ENCODE measurements at places on chromosomes 4 and X.
A peak's percentile ranks its signal among the peaks of the same experiment; 100 is the strongest.

GRCh38 chrX:41198410-41198809 is 113.2 kb downstream of the USP9X start:
- DNase-seq, result no peak

GRCh38 chr4:61918987-61919386 is 718.9 kb downstream of the ADGRL3 start:
- no peak for DNase-seq

GRCh38 chr4:101019313-101019712 is 328.0 kb downstream of the PPP3CA start:
- no peak for DNase-seq

DNA sequence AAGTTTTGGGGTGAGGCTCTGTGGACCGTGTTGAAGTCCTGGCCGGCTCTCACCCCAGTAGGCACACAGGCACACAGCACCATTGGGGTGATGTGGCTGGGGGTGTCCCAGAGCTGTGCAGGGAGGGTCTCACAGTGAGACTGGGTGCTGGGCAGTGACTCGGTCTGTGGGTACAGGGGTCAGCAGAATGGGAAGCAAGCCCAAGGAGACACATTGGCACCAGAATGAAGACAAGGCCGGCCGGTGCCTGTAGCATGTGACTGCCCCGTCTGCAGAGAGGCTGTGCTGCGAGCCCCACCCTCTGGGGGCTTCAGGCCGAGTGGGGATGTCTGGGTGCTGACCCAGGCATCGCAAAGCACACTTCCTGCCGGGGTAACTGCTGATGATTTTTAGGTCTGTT is 5.2 kb downstream of the MAEA start:
- no peak for DNase-seq

DNA sequence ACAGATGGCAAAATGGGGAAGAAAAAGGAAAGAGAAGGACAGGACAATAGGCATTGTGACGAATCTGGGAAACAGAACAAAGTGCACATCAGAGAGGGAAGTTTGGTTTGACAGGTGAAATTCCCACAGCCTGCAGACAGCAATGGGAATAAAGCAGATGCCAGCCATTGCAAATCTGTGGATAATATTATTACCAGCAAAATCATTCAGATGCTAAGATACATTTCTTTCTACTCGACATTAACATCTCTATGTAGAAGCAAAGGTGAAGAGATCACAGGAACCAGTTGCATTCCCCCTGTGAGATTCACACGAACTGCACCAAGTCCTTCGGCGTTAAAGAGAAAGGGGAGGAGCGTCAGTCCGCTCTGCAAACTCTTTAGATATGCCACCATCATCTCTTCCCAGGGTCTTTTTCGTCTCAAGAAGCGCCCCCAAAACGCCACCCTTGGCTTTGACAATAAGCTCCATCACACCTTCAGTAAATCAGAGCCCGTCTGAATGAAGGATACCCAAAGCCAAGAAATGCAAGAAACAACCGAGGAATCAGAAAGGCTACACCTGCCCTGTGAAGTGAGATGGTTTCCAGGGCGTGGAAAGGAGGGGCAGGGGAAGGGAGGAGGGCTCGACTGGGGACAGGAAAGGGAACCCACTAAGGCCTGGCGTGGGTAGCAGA is 1.9 kb downstream of the NEUROG2 start:
- DNase-seq, result no peak

DNA sequence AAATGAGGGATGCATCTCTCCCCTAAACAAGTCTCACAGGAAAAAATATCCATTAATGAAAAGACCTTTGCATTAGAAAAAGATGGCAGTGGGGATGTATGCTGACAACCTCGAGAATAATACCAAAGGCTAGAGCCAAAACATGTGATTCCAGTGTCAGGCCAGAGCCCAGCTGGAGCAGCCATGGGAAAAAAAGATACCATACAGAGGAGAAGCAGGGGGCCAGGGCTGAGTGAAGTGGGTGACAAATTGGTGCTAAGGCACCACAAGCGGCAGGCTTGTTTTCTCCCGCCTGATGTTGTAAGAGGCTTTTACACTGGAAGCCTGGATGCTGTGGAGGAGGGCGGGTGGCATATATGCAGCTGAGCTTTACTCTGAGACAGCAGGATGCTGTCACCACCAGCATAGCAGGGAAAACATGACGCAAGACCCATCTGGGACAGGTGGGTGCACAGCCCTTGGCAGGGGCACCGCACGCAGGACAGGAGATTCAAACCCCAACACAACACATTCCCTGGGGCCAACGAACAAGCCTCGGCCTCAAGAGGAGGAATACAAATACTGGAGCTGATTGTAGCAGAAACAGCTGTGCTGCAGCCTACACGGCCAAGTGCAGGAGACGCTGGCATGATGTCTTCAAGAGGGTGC is 91.9 kb downstream of the TSPAN5 start:
- DNase-seq, result peak; percentile 63

DNA sequence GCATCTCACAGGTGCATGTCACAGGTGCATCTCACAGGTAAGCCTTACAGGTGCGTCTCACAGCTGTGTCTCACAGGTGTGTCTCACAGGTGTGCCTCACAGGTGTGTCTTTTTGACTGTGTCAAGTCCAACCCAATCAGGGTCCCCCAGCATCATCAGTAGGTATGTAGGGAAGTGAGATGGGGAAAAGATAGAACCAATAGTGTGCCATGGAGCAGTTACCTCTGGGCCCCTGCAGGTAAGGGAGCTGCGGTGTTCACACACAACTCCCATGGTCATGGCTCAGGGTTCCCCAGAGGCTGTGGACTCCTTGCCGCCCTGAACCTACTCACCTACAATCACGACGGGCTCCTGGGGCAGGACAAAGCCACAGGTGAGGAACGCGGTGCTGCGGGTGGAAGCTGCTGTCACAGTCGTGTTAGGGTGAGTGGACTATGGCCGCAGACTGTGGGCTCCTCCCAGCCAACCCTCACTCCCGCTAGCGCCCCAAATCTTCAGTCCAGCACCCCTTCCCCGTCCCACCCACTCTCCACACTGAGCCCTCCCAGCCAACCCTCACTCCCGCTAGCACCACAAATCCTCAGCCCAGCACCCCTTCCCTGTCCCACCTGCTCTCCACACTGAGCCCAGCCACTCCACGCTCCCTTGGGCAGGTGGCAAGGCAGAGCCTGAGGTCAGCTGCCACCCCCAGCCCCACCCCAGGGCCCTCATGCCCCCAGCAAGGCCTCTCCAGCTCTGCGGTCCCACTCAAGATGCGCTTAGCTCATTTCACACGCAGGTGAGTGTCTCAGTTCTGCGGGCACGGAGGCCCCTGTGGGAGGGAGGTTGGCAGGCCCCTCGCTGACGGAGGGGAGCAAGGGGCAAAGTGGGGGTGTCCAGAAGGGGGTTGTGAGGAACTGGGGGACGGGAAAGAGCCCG is 2.1 kb upstream of the PDE6B start:
- no peak for DNase-seq

DNA sequence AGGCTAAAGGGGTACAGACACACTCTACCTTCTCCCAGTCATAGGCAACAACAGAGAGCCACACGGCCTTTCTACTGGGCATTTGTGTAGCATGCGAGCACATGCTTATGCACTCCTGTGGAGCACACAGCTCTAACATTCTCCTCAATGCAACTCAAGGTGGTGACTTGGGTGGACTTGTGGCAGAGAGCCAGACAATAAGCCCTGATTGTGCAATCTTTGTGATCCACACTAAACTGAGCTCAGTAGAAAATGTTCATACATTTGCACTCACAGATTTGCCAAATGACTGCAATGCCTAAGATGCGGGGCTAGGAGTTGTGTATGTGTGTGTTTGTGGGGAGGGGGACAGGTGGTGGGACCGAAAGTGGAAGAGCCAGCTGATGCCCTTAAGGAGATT is 31.4 kb upstream of the SETD7 start:
- DNase-seq, result no peak

GRCh38 chr4:8303485-8304281 is 34.1 kb downstream of the HTRA3 start:
- DNase-seq, result no peak

DNA sequence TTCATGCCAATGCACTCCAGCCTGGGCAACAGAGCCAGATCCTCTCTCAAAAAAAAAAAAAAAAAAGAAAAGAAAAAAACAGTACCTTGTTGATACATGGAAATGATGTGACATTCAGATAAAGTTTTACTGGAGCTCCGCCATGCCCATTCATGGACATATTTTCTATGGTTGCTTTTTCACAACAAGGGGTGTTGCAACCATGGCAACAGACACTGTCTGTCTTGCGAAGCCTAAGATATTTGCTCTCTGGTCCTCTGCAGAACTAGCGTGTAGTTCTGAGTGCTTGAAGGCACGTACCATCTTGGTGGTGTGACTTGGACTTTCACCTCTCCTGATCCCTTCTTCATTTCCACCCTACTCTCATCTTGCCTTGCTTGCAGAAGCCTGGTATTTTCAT is 53.2 kb downstream of the TBL1X start:
- DNase-seq, result no peak

DNA sequence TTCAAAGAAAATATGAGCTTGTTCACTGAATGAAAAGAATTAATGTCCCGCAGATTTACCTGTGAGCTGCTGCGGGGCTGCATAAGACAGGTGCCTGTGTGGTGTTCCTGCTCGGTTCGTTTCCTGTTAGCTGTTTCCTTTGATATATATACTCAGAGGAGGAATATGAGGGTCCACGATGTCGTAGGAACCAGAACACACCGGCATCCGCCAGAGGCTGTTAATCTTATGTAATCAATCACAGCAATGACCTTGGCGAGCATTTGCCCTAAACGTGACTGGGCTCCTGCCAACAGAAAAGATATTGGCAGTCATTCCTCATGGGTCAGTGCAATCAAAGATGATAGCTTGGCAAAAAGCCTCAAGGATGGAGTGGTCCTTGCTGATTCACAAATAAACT is 260.1 kb downstream of the EVC2 start:
- no peak for DNase-seq

GRCh38 chrX:84729809-84730208 is 227.6 kb upstream of the HDX start:
- peak; percentile 0 for DNase-seq

- no peak for DNase-seq
Observed at GRCh38 chr4:53479736-53480525, 102.5 kb downstream of the FIP1L1 start.

GRCh38 chr4:164571593-164572390 is 182.1 kb upstream of the SMIM31 start:
- no peak for DNase-seq

GRCh38 chr4:119260528-119260927 is 48.0 kb downstream of the USP53 start:
- no peak for DNase-seq

GRCh38 chrX:20418379-20419150 is 151.9 kb upstream of the RPS6KA3 start:
- peak; percentile 0 for DNase-seq

- no peak for DNase-seq
Observed at GRCh38 chr4:11404431-11404830, 24.3 kb downstream of the HS3ST1 start.

DNA sequence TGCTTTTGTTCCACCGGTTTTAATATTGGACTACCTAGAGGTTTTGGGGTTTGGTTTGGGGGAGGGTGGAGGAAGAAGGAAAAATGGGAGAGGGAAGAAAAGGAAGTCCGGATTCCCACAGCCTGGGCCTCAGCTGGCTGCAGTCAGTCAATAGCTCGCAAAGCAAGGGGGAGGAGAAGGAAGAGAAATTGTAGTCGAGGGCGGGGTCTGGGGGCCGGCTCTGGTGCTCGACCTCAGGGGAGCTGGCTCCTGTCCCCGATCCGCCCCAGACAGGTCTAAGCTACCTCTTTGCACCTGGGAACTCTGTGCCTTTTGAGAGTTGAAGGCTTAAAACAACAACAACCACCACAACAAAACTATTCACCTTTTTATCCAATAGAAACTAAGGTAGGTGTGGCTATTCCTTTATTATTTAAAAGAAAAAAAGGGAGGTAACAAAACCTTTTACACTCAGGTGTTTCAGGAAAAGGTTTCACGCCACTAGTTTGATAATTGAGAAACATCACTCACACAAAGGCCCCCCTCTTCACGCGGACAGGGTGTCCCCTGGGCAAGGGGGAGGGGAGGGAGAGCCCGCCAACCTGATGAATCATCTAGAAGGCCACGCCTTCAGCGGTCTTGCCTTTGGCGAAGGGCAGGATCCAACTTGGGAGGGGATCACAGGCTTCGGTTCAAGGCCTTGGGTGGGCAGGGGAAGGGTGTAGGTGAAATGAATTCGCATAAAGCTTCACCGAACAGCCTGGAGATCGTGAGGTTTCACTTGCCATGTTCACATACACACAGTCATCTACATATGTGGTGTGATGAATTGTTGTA is 1.6 kb upstream of the LNX1 start:
- DNase-seq, result no peak

- DNase-seq, result no peak
Observed at GRCh38 chr4:25923745-25924144, 9.7 kb downstream of the SMIM20 start.

- no peak for DNase-seq
Observed at GRCh38 chrX:100931218-100931924, 2.7 kb upstream of the XKRX start.

DNA sequence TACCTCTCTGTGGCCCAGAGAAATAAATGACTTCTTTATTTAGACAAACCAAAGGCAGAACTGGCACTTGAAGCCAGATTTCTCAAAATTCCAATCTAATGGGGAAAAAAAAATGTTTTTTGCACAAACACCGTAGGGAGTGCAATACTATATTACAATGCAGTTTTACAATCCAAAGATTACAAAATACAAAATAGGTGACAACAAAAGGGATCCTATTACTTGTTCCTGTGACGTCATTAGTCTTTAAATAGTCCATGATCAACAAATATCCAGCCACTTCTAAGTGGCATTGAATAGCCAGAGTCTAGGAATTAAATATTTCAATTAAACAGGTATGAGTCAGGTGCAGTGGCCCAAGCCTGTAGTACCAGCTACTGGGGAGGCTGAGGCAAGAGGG is 3.0 kb upstream of the APBB2 start:
- DNase-seq, result no peak

DNA sequence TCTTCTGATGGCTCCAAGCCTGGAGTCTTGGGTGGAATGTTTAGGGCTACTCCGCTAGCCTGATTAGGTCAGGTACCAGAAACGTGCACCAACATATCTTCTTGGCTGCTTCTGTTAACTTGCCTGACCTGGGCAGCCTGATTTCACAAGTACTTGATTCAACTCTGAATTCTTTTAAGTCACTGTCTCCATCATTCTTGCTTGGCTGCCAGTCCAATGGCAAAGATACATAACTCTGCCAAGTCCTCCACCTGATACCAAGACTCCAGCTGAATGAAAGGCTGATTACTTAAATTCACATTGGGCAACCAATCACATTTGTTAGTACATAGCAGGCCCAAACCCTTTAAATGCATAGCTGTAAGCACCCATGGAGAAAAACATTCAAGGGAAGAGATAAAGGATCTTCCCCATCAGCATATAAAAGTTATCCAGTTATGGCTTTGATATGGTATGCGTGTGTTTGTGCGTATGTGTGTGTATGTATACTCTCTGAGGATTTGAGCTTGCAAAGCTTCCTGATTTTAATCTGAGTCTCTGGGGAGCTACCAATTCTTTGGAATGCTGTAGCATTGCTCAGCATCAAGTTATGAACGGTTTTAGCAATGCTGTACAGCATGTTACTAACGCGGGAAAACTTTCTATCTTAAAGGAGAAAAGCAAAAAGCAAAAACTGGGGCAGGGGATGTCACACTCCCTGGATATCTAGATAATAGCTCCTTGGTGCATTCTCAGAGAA is 917.2 kb downstream of the DMD start:
- DNase-seq, result no peak

- DNase-seq, result no peak
Observed at GRCh38 chr4:52995360-52996030, 133.4 kb downstream of the RASL11B start.

All from substantia nigra (tissue), 51 donors.